Large intestine (tissue), 12 donors: ENCODE measurements at places on chromosomes 2 and 18. TPM values are rescaled to one million over a fixed set of nuclear protein-coding genes. Genes with fewer than 3 reads are reported as not detected.

DNA sequence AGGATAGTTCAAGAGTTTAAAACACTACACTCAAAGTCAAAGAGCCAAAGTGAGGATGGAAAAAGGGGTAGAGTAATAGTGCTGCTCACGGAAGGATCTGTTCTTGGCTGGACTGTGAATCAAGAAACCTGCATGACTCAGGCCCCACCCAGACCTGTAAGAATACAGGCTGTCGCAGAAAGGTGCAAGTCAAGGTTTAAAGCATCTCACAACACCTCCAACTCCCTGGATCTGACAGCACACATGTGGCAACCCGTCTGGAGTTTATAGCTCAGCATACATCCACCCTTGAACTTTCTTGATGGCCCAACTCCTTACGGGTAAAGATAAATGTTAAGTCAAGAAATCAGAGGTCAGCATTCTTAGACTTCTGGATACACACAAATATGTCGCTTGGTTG lies 6.3 kb downstream of the KIAA2012 start:
- H3K27me3 ChIP-seq, result no peaks in the 10 kb centered on the region
- H3K27ac ChIP-seq, result peak overlapping the region; percentile 65
- H3K36me3 ChIP-seq, result no peaks in the 10 kb centered on the region
- no peak overlapping the region for H3K4me3 ChIP-seq
- H3K4me1 ChIP-seq, result peaks cover 9% of the 10 kb centered on the region

DNA sequence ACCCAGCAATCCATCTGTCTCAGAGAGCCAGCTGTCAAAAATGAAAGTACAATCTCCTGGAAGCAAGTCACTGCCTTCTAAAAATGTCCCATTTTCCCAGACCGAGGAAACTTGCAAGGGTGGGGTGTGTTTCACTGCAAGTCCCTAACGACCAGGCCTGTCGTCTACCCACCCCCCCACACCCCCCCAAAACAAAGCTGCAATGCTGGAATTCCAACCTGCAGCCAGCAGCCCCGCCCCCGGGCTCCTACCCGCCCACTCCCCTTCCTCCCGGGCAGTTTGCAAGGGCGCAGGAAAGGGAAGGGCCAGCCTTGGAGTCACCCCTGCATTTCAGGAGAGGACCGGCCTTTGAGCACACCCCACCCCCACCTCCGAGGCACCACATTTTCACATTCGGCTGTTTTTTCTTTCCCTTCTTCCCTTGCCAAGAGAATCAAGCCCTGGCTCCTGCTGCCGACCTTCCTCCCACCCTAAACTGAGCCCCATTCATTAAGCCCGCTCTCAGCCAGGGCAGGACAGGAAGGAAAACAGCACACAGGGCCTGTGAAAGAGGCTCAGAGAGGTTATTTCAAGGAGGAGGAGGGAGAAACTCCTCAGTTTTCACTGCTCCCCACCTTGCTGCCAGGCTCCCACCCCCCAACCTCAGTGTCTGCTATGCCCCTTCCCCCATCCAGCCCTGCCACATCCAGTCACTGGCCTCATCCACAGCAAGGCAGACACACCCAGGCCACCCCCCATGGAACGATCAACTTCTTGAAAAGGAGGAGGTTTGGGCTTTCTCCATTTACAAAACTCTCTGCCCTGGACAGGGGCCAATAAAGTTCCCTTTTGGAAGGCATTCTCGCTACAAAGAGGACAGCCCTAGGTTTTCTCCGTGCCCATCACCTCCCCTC lies 11.3 kb downstream of the SMAD7 start:
- no peak for DNase-seq
- H3K27me3 ChIP-seq, result no peaks in the 10 kb centered on the region
- peaks cover 76% of the 10 kb centered on the region for H3K36me3 ChIP-seq
- peaks cover 87% of the 10 kb centered on the region for H3K4me1 ChIP-seq
- no peak overlapping the region for H3K4me3 ChIP-seq

GRCh38 chr2:28981620-28982376 lies 700 bp downstream of the TOGARAM2 start:
- no peaks in the 10 kb centered on the region for H3K27me3 ChIP-seq
- H3K4me3 ChIP-seq, result no peak overlapping the region
- DNase-seq, result no peak
- H3K4me1 ChIP-seq, result peaks cover 3% of the 10 kb centered on the region
- H3K27ac ChIP-seq, result peak overlapping the region; percentile 38
- no peaks in the 10 kb centered on the region for H3K36me3 ChIP-seq

PECR gene
- polyA plus RNA-seq, result 34.5 TPM

CHRND gene
- 0.27 TPM for polyA plus RNA-seq
